ENCODE measurements at places on chromosomes 11 and 22.

- no peak for DNase-seq
Measured at GRCh38 chr22:49330421-49331222, 497.1 kb downstream of the BRD1 start.

DNA sequence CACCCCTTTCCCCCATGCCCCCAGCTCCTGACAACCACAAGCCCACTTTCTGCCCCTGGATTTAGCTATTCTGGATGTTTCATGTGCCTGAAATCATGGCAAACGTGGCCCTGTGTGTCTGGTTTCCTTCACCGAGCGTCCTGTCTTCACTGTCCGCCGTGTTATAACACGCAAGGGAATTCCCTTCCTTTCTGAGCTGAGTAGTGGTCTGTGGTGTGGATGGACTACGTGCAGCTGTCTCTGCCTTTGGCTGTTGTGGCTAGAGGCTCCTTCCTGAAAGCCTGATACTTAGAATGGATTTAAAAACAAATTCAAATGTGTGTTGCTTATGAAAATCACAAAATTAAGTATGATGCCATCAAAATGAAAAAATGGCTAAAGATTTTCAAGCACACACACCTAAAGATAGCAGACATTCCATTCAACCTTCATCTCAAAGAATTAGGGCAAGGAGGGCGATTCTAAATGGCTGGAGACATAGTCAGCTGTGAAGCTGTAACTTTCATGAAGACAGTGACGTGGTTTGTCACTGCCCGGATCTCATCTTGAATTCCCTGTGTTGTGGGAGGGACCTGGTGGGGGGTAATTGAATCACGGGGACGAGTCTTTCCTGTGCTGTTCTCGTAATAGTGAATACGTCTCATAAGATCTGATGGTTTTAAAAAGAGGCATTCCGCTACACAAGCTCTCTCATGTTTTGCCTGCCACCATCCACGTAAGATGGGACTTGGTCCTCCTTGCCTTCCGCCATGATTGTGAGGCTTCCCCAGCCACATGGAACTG lies 30.5 kb downstream of the KCNQ1 start:
- DNase-seq: no peak

DNA sequence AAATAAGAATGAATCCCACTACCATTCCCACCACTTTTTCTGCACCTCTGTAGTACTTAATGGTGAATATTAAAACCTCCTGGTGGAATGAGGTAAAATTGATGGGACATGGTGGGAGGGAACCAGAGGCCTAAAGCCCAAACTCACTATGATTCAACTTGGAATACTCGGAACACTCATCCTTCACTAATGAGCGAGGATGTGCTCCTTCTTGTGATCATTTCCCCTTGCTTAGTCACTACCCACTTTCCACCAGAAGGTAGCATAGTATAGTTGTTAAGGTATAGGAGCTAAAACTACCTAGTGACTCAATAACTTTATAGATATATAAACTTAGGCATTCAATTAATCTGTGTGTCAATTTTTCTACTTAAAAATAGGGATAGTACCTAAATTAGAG lies 728.9 kb downstream of the OPCML start:
- DNase-seq: no peak

DNA sequence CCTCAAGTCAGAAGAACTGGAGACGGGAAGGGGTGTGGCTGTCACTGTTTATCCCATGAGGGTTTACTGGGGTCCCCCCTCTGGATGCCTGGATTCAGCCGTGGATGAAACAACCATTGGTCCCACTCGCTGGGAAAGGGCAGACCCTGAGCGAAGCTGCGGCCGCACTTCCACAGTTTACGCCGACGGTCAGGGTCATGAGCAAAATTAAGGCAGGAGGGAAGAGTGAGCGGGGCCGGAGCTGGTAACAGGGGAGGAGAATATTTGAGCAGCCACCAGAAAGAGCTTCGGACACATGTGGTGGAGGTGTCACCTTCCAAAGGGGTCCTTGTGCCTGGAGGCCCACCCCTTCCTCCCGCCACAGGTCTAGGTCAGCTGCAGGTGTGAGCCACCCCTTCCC lies 344.9 kb downstream of the BRD1 start:
- DNase-seq: no peak

All from esophagus squamous epithelium (tissue), 5 donors.